ENCODE measurements at places on chromosomes 1 and 21. TPM values are rescaled to one million over a fixed set of nuclear protein-coding genes. Genes with fewer than 3 reads are reported as not detected.
A peak's percentile ranks its signal among the peaks of the same experiment; 100 is the strongest.

DNA sequence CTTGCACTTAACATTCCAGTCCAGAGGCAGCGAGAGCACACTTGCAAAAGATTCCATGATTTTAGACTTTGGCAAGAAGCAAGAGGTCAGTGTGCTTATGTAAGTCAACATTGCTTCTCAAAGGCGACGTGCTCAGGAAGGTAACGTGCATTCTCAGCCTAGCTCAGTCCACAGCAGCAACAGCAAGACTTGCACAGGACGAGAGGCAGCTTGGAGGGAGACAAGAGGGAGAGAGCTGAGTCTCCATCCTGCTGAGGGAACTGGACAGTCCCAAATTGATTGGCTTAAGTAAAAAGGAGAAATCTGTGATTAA lies 56.5 kb downstream of the PTP4A2 start:
- DNase-seq, result no peak

DNA sequence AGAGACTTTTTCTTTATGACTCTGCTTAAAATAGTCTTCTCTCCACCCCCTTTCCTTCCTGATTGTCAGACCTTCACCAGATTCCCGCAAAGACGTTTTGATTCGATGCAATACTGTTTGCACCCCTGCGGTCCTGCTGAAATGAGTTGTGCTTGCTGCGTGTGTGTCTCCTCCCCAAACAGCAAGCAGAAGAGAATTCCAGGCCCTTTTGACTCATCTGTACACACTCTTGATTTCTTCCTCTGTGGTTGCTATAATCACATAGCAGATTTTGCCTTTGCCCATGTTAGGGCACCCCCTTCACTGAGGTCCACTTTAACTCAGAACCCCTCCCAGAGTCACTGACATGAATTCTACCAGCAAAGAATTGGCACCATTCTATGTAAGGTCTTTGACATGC lies 136.5 kb downstream of the ZZZ3 start:
- no peak for DNase-seq

- no peak for DNase-seq
Observed at GRCh38 chr21:39796466-39796865, 51.5 kb downstream of the IGSF5 start.

- DNase-seq, result no peak
Observed at GRCh38 chr1:57522575-57522974, 98.7 kb upstream of the DAB1 start.

DNA sequence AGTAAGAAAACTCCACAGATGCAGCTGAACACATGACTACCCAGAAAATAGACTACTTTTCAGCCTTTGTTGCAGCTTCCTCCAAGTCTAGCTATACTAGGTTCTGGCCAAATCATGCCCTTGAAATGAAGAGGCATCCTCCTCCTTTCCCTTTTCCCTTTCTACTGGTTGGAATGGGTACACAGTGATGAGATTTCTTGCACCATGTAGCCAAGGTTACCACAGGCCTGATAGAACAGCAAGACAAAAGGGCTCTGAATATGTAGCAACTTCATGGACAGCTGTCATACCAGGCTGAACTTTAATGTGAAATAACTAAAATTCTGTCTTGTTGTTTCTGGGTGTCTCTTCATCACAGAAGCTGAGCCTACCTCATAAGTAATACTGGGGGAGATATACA lies 146.5 kb downstream of the PDE4B start:
- no peak for DNase-seq

GRCh38 chr1:3561702-3562101 lies 49.6 kb downstream of the MEGF6 start:
- DNase-seq, result no peak

- DNase-seq, result no peak
Observed at GRCh38 chr1:228292609-228292911, 84.7 kb downstream of the OBSCN start.

DNA sequence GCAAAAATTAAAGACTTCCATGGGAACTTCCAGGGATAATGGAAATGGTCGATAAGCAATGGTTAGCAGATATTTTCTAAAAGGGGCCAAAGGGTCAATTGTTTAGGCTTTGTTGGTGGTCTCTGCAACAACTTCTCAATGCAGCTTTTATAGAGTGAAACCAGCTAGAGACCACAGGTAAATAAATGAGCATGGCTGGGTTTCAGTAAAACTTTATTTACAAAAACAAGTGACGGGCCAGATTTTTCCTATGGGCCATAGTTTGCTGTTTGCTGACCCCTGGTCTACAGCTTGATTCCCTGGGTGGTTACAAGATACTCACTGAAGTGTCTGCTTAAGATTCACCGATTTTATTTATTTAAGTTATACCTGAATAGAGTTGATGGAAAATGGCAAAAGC lies 22.6 kb upstream of the PRDM15 start:
- DNase-seq, result no peak

DNA sequence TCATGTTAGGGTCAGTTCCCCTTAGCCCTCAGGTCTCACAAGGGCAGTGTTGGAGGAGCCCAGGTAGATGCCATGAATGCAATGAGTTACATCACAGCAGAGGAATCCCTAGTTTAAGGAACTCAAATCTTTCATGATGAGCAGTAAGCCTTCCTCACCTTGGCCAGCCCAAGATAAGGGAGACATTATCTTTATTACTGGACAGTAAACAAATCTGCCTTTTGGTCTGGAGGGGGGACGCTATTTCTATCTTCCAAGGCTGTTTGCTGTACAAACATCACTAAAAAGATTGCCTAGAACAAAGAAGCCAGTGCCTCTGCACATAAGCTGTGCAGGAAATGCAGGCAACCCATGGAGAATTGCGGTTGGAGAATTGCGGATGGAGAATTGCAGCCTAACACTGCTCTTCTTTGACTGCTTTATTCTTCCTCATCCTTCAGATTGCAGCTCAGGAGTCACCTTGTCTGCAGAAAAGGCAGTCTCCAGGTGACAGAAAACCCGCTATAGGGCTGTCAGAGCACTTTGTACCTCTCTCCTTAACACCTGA lies 2.3 kb upstream of the CHI3L1 start:
- no peak for DNase-seq

DNA sequence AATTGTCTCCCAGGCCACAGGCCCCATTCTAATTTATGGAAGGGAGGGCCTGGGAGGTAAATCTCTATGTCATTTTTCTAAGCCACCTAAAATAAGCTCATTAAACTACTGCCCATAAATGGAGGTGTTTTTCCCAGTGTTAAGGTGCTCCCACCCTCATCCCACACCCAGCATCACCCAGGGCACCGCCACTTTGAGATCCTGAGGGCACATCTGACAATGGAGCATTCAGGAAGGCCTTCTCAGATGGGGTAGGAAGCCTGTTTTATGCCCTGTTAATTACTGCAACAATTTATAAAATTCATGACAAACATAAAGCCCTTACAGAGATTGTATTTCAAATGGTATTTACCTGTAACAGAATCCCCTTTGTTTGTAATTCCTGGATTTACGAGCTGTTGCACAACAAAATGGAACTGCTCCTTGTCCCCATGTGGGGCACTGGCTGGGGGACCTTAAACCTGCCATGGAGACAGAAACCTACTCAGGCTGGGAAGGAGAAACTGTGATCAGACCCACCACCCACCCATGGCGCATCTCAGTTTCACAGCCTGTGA lies 319.5 kb upstream of the USP24 start:
- no peak for DNase-seq

- no peak for DNase-seq
Observed at GRCh38 chr21:15604413-15604812, 125.4 kb upstream of the USP25 start.

GRCh38 chr1:8154621-8155052 lies 128.5 kb upstream of the ERRFI1 start:
- DNase-seq, result no peak

DNA sequence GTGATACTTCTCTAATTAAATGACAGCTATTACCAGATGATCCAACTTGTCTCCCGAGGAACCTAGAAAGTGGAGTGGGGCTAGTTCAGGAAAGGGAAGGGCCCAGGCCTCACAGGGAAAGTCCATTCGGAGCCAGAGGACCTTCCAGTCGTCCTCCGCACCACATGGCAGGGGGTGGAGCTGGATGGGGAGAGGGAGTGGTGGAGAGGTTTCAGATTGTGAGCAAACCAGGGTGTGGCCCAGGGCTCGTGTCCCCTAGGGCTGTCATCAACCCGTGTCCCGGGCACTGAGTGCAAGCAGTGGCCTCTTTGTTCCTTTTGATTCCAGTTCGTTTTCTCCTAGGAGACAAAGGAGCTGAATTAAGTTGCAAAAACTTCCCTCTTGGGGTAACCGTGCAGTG lies 114.9 kb downstream of the HUNK start:
- no peak for DNase-seq

GRCh38 chr21:44510508-44511218 lies 29.3 kb downstream of the KRTAP10-1 start:
- peak; percentile 85 for DNase-seq

GRCh38 chr1:100413035-100413434 lies 60.7 kb downstream of the CDC14A start:
- no peak for DNase-seq

GRCh38 chr1:36885540-36886357 lies 148.6 kb downstream of the GRIK3 start:
- DNase-seq, result no peak

Gene RGS8
- total RNA-seq, result 3.5 TPM

Gene SERTAD4
- total RNA-seq, result 1.5 TPM

Gene LEMD1
- total RNA-seq, result 2.0 TPM

Gene GRIK3
- 60.1 TPM for total RNA-seq

Gene CD247
- total RNA-seq, result not detected

Data from glutamatergic neuron (in vitro differentiated cells).